ENCODE measurements at places on chromosomes 1 and 21. TPM values are rescaled to one million over a fixed set of nuclear protein-coding genes. Genes with fewer than 3 reads are reported as not detected.
A peak's percentile ranks its signal among the peaks of the same experiment; 100 is the strongest.

The PLXNA2 gene
- 2.0 TPM for total RNA-seq

DNA sequence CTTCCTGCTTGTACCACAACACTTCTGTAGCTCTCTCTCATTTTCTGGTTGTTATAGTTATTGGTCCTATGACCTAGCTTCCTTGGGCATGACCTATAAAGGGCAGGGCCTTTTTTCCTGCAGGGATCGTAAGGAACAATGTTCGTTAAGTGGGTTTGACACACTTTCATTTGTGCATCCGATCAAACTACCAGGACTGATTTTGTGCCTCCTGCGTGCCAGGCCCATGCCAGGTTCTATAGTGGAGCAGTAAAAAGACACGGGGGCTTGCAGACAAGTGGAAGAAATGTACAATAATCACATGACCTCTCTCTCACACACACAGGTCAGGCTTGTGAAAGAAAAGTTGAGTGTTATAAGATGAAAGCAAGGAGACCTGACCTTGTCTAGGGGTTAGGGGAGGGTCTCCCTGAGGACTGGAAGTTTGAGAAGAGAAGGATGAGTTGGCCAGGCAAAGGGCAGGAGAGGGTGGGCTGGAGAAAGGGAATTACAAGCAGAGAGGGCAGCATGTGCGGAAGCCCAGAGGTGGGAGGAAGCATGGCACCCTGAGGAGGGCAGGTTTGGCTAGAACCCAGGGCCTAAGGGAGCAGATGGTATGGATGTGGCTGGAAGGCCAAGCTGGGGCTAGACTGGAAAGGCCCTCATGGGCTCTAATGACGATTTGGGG, 145.4 kb downstream of the GRIK3 start:
- no peaks in the 10 kb centered on the region for H3K27me3 ChIP-seq
- H3K4me1 ChIP-seq = no peaks in the 10 kb centered on the region
- no peak overlapping the region for H3K4me3 ChIP-seq
- DNase-seq = no peak
- no peaks in the 10 kb centered on the region for H3K36me3 ChIP-seq

The KIF14 gene
- total RNA-seq = 20.3 TPM

- no peak overlapping the region for H3K4me3 ChIP-seq
- H3K36me3 ChIP-seq = peaks cover 10% of the 10 kb centered on the region
- H3K27me3 ChIP-seq = no peaks in the 10 kb centered on the region
- DNase-seq = no peak
- H3K27ac ChIP-seq = no peak overlapping the region
These were observed 83.9 kb downstream of the DTL start for GRCh38 chr1:212119397-212119837.

The RGS13 gene
- not detected for total RNA-seq

GRCh38 chr1:112605633-112606327, 13.2 kb downstream of the ST7L start:
- no peak overlapping the region for H3K4me3 ChIP-seq
- peaks cover 20% of the 10 kb centered on the region for H3K36me3 ChIP-seq
- DNase-seq = no peak
- H3K27ac ChIP-seq = peak overlapping the region; percentile 14
- H3K4me1 ChIP-seq = peaks cover 3% of the 10 kb centered on the region

DNA sequence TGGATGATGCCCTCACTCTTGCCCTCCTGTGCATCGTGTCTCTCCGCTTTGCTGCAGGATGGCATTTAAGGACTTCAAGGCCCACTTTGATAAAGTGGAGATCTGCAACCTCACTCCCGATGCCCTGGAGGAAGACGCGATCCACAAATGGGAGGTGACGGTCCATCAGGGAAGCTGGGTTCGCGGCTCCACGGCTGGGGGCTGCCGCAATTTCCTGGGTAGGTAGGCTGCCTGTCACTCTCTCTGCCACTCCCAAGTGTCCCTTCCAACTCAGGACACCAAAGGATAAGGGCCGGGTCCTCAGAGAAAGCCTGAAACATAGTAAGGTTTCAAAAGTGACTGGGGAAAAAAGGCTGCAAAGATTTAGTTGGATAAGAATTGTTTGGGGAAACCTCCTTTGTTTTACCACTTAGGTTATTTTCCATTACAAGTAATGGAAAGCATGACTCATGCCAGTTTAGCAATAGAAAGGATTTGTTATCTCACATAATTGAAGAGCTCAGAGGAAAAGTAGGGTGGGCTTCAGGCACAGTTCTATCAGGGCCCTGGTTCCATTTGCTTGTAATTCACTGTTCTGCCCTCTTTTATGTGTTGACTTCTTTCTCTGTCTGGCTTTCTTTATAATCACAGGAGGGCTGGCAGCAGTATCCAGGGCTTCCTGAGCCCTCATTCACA, 31.9 kb downstream of the CAPN9 start:
- no peak overlapping the region for H3K4me3 ChIP-seq
- DNase-seq = no peak
- H3K27me3 ChIP-seq = peaks cover 14% of the 10 kb centered on the region
- H3K4me1 ChIP-seq = peaks cover 5% of the 10 kb centered on the region

DNA sequence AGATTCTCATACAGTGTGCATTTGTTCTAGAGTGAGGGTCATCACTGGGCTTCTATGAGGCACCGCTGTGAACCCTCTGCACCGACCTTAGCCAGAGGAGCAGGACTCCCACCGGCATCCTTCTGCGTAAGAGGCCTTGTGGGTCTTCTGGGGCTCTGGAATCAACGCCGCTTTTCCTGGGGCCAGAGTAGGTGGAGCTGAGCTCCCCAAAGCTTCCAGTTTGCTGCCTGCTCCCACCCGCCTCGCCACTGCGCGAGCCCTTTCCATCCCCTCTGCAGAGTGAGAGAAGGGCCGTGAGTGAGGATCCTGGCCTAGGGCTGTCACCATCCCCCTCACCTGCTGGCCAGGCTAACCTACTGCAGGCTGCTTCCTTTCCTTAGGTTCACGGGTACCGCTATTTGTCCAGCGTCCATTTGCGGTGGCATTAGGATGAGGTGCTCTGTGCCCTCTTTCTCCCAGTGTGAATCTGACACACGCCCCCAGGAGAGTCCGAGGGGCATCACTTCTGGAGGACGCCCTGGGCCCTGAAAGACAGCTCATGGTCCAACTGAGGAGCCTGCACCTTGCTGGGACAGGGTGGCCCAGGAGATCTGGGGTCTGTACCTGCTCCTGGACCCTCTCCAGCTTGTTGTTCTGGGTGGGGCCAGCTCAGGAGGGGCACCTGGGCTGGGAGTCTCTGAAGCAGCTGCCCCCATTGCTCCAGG, 36.2 kb downstream of the UMODL1 start:
- H3K36me3 ChIP-seq = no peaks in the 10 kb centered on the region
- no peak overlapping the region for H3K4me3 ChIP-seq
- no peaks in the 10 kb centered on the region for H3K27me3 ChIP-seq

GRCh38 chr1:216576234-216576937, 146.8 kb downstream of the ESRRG start:
- H3K36me3 ChIP-seq = no peaks in the 10 kb centered on the region
- no peaks in the 10 kb centered on the region for H3K27me3 ChIP-seq
- no peaks in the 10 kb centered on the region for H3K4me1 ChIP-seq
- no peak overlapping the region for H3K4me3 ChIP-seq
- DNase-seq = no peak
- H3K27ac ChIP-seq = no peak overlapping the region

The SMCP gene
- not detected for total RNA-seq
